HepG2 (cell line): ENCODE measurements at places on chromosomes 5 and 9.
A peak's percentile ranks its signal among the peaks of the same experiment; 100 is the strongest.

DNA sequence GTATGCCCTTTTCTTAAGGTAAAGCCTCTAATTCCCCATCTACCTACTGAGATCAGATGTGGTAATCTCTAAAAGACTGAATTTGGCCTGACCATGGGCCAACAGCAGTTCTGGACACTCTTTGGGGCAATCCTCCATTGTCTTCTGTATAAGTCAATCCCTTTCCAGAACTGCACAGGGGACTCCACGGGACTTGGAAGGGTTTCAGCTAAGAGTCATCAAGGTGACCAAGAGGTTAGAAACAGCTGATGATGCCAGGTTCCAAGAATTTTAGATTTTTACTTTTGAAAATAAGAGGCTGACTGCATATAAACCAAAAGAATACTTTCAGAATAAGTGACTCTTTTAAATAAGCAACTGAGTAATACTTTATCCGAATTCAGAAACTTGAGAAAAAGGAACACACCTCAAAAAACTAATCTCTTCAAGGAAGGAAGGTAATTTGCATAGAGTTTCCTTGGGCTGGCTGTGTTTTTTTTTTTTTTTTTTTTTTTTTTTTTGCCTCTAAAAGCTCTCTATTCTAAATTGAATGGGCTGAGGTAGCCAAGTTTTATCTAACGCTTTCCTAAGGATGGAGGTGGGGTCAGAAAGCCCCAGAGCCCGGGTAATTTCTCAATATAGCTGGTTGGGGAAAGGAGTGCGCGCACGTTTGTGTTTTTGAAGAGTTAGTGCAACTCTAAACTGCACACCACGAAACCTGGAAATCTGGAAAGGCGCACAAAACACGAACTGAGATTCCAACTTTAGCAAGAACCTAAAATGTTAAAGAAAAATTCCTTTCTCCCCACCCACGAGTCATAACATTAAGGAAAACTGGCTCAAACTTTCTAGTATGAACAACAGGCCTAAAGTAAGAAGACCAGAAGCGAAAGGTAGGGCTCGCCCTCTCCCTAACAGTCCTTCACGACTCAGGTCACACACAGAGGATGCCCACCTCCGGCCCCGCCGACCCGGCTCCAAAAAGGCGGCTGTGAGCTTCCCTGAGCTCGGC lies 1.3 kb downstream of the VCP start:
- DNase-seq = no peak

DNA sequence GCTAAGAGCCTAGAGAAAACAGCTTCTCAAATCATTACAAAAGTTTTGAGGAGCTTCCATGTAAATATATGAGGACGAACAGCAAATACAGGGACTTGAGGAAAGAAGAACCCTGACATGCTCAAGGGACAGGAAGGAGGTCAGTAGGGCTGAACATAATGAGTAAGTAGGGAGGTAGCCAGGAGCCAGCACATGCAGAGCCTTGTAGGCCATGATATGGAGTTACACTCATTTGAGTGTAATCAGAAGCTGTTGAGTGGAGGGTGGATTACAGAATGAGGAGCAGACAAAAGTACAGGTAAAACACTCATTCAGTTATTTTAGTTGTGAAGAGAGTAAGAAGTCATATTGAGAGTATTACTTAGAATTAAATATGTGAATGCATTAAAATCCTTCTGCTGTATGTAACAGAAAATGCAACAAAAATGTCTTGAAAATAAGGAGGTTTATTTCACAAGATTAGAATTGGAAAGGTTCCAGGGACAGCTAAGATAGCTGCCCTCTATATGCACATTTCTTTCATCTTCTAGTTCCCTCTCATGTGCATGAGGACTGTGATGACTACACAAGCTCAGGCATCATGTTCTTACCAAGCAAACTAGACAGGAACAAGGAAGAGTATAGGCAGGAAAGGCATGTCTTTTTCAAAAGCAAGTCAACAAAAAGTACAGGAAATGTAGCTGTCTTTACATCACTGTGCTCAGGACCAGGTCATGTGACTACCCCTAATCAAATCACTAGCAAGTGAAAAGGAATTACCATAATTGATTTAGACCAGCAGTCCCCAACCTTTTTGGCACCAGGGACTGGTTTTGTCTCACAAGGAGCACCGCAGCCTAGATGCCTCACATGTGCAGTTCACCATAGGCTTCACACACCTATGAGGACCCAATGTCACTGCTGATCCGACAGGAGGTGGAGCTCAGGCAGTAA lies 87.2 kb downstream of the TMEM232 start:
- no peak for DNase-seq

GRCh38 chr9:80028501-80028900 lies 456.7 kb downstream of the TLE4 start:
- no peak for DNase-seq

- no peak for DNase-seq
Measured at GRCh38 chr5:36392818-36393217, 91.1 kb upstream of the RANBP3L start.

GRCh38 chr9:8723195-8723594 lies 923.6 kb upstream of the DMAC1 start:
- DNase-seq = no peak

- DNase-seq = no peak
Measured at GRCh38 chr5:23528677-23529076, 21.3 kb downstream of the PRDM9 start.

DNA sequence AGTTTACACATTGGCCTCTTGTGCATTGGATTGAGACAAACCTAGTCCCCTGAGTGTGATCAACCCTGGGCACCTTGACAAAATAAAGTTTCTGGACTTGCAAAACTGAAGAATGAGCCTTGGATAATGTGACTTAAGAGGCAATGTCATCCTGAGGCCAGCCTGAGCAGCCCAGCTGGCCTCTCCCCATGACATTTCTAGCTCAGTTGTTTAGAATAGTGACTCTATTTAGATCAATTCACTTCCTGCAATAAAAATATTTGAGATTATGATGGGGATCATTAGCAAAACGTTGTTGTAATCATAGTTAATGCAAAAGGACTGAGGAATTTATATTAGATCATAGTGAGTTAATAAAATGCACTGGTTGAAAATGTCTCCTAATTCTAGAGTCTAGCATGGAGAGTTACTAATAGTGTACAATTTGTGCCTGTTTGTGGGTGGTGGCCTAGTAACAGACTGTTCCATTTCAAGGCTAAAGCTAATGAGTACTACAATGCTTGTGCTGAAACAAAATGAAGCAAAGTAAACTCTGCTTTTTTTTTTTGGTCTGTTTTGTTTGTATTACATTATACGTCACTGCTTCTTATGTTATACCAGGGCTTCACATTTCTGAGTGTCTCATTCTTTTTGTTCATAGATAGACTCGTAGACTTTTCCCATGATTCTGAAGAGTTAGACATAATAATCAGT lies 10.9 kb upstream of the RHOBTB3 start:
- DNase-seq = no peak

- DNase-seq = no peak
Measured at GRCh38 chr5:67301285-67301903, 104.8 kb upstream of the CD180 start.

GRCh38 chr9:96502539-96503373 lies 52.8 kb downstream of the HABP4 start:
- no peak for DNase-seq

DNA sequence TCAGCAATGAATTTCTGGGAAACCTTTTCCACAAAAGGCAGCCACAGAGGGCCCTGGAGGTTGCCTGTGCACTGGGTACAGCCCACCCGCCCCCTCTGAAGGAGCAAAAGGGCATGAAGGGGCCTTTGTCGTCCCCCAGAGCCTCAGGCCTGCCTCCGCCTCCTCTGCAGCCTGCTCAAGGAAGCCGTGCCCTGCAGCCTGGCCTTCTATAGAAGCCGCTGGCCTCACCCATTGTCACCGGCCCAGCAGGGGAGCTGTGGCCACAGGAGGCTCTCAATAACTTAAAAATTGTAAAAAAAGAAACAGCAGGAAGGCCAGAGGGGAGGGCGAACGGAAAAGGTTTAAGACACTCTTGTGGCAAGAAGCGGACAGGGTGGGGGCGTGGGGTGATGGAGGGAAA lies 213.3 kb downstream of the IRX2 start:
- no peak for DNase-seq

DNA sequence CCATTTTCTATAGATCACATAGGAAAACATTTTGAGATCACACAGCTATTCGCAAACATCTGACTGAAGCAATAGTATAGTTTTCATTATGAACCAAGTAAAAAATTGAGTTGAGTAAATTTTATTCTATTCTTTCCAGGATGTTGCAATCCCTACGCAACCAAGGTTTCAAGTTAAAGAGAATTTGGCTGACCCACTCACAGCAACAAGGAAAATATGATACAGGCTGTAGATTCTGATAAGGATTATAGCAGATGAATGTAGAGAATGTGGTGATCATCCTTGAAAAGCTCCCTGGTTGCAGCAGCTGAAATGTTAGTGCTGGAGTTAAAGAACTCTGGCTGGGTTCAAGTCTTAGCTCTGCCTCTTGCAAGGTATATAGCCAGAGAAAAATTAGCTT lies 4.7 kb downstream of the ABCA1 start:
- DNase-seq = no peak

DNA sequence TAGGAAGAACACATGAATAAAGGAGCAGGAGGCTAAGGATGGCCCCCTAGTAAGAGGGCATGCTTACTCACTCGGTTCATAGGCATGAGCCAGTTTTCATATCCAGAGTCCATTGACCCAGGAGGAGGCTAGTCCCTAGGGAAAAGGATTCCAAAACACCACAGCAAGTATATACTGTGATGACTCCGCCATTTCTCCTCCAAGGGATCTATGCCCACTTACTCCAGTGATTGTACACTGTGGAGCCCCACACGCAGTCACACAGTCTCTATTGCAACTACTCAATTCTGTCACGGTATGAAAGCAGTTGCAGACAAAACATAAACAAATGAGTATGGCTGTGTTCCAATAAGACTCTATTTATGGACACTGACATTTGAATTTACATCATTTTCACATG lies 117.7 kb upstream of the ALDH1B1 start:
- no peak for DNase-seq

GRCh38 chr5:43561356-43561755 lies 4.5 kb upstream of the PAIP1 start:
- DNase-seq = no peak

GRCh38 chr9:116589392-116590354 lies 97.4 kb upstream of the TRIM32 start:
- peak; percentile 79 for DNase-seq

DNA sequence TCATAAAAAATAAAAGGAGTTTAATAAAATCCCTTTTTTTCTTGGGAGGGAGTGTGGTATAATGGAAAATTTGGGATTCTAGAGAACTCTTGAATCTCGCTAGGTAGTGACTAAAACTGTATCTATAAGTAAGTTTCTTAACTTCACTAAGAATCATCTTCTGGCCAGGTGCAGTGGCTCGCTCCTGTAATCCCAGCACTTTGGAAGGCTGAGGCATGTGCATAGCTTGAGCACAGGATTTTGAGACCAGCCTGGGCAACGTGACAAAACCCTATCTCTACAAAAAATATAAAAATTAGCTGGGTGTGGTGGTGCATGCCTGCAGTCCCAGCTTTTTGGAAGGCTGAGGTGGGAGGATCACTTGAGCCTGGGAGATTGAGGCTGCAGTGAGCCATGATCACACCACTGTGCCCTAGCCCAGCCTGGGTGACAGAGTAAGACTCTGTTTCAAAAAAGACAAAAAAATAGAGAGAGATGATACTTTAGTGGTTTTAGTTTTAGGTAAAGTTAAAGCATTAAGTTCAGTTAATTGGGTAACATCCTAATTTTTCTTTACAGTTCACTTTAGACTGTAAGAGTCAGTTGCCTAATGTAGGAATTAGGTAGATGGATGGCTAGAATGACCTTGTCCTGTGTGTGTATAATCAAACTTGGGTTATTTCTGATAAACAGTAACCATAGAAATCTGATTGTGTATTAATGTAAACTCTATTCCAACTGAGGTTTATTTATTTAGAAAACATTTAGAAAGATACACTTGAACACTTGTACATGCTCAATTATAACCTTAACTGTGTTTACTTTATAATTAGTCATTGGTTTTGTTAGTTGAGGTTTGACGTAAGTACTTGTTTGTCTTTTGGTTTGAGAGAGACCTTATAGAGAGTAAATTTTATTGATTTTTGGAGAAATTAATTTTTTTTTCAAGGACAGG lies 17.8 kb downstream of the UNC13B start:
- no peak for DNase-seq

DNA sequence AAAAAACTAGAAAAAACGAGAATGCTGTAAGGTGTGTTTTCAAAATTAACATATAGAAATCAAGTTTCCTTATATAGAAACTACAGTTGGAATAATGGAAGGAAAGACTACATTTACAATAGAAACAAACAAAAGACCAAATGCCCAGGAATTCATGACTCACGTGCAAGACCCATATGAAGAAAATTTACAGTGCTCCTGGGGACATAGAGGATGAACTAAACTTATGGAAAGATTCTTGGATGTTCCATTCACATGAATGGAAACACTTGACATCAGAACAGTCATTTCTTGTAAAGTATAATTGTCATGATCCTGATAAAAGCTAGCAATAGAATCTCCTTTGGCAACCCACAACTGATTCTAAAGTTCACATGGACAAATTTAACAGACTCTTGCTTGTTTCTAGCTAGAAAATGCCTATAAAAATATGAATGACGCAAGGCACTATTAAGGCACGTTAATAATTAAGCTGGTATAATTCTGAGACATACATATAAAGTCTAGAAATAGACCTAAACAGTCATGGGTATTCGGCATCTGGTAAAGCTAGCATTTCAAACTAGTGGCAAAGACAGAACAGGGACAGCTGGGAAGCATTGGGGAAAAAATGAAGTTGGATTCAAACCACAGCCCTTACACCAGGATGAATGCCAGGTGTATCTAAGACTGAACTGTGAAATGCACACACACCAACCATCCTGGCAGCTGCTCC lies 5.1 kb upstream of the ZFP62 start:
- no peak for DNase-seq

GRCh38 chr5:1995491-1995890 lies 112.8 kb upstream of the IRX4 start:
- DNase-seq = no peak

GRCh38 chr9:134187110-134187531 lies 22.8 kb upstream of the RNU6ATAC start:
- no peak for DNase-seq

DNA sequence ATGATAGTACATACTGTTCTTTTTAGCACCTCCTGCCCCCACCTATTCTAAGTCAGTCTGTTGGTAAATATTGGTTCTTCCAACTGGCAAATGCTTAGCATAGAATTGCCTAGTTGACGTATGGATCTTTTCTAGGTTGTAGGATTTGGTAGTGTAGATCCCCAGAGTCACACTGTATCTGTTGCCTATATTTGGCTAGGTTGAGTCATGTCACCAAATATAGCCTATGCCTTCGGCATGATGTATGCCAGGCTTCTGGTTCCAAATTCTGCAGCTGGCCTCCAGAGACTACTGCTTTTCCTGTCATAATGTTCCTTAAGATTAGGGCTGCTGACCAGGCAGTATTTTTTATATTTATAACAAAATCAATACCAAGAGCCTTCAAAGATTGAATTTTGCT lies 38.2 kb downstream of the CPEB4 start:
- DNase-seq = no peak

GRCh38 chr9:38185647-38186403 lies 116.8 kb upstream of the SHB start:
- DNase-seq = no peak
